Left ventricle myocardium superior (tissue), 1 donor: ENCODE measurements at places on chromosomes 11 and 22. TPM values are rescaled to one million over a fixed set of nuclear protein-coding genes. Genes with fewer than 3 reads are reported as not detected.

- no peak for DNase-seq
These were observed 313.7 kb downstream of the SWAP70 start for GRCh38 chr11:9977554-9977953.

DNA sequence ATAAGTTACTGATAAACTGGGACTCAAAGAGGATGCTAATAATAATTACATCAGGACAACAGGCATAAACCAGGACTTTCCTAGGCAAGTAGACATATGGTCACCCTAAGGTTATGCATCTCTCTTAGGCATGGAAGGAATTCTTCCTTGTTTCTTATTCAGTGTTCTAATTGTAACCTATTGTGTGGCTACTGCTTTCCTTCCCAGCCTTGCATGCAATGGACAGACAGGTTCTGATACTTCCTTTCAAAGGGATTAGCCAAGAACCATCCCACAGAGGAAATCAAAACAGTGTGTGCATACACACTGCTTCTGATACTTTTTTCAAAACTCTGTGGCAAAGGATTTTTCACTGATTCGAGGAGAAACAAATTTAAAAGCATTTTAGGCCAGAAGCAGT is 48.3 kb downstream of the RRAS2 start:
- DNase-seq: no peak

GRCh38 chr11:65383778-65384177 is 1.3 kb upstream of the SLC25A45 start:
- DNase-seq: no peak

Gene MYRF
- total RNA-seq: 2.1 TPM

- no peak for DNase-seq
These were observed 3.1 kb upstream of the CATSPERZ start for GRCh38 chr11:64296830-64297698.

Gene GAS2
- total RNA-seq: 13.0 TPM

- no peak for DNase-seq
These were observed 374 bp downstream of the NLRP10 start for GRCh38 chr11:7964873-7965272.

DNA sequence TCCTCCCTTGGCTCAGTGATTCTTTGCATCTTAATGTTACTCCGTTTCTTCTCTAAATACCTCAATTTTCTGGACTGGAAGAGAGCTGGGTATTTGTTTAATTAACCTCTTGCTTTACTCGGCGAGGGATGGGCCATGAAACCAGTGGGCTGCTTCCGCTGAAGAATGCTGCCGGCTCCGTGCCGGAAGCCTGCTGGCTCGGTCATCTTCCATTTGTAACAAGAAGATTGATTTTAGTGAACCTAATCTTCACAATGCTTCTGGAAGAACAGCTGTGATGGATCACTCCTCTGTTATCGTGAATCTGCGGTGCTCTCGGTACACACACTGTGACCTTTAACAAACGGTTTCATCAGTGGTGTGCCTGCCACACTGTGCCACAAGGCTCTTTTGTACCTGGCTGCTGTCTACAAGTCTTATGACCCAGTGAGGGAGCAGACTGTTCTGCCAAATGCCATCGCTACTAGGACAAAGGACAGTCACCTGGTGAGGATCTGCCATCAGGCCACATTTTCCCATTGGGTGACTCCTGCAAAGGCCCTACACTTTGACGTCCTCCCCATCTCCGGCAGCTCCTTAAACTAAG is 25.3 kb upstream of the PARVB start:
- peak; percentile 59 for DNase-seq

Gene RIC3
- 14.1 TPM for total RNA-seq

- DNase-seq: no peak
These were observed 1530.4 kb downstream of the BRD1 start for GRCh38 chr22:48297296-48297695.

GRCh38 chr11:6455070-6455469 is 14.3 kb upstream of the HPX start:
- no peak for DNase-seq

DNA sequence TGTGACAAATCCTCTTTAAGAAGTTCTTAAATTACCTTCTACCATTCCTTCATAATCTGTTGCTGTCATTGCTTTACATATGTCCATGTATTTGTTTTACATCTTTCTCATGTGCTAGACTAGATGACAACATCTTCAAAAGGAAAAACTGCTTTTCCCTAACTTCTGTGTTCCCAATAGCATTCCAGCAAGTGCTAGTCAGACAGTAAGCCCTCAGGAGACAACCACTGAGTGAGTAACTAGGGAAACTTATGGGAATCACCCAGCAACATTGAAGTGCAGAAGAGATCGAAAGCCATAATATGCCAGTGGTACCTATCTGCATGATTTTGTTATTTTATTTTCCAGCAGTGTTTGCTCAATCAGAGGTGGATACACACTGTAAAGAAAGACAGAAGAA is 889.7 kb upstream of the API5 start:
- DNase-seq: no peak

- DNase-seq: no peak
These were observed 552.4 kb upstream of the ANO5 start for GRCh38 chr11:21640491-21640890.

DNA sequence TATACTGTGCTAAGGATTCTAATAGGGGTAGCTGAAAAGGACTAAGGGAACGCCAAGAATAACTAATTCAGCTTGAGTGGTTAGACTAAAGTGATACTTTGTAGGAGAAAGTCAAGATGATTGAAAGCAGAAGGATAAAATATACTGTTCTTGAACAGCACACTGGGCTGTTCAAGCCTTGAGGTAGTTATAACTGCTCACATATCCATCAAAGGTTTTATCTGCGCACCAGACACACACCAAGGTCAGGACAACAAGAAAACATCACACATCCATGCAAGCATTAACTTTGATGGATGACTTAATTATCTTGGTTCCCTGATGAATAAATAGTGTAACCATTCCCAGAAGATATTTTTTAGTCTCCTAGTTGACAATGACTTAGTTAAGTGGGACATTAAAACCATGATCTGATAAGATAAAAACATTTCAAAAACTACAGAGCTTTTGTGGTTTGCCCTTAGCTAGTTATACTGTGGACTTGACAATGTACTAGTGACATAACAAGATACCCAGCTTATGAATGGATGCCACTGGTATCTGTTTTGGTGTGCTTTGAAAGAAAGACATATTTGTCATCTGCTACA is 728.9 kb downstream of the JRKL start:
- DNase-seq: no peak

Gene STARD10
- total RNA-seq: 102 TPM

- DNase-seq: no peak
These were observed 8.3 kb downstream of the EHBP1L1 start for GRCh38 chr11:65584106-65584505.

- peak; percentile 50 for DNase-seq
These were observed 6.9 kb downstream of the C11orf68 start for GRCh38 chr11:65911682-65912568.

Gene NRIP3
- 1.2 TPM for total RNA-seq

Gene CAVIN3
- 31.1 TPM for total RNA-seq

DNA sequence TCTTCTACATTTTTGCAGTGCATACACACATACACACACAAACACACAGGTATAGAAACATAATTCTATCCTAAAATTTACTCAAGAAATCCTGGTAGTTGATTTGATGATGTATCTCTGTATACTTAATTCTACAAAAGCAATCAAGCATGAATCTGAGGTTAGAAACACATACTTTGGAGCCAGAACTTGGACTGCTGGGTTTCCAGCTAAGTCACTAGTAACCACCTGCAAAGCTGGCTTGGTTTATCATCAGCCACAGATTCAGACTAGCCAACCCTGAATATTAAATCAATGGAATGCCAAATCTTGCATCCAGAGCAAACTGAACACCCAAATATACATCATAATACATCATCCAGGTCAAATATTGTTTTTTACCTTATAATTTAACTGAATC is 24.8 kb upstream of the POU2AF2 start:
- DNase-seq: no peak

- no peak for DNase-seq
These were observed 31.8 kb upstream of the IGSF22 start for GRCh38 chr11:18757811-18758210.

Gene TESMIN
- total RNA-seq: 0.32 TPM

DNA sequence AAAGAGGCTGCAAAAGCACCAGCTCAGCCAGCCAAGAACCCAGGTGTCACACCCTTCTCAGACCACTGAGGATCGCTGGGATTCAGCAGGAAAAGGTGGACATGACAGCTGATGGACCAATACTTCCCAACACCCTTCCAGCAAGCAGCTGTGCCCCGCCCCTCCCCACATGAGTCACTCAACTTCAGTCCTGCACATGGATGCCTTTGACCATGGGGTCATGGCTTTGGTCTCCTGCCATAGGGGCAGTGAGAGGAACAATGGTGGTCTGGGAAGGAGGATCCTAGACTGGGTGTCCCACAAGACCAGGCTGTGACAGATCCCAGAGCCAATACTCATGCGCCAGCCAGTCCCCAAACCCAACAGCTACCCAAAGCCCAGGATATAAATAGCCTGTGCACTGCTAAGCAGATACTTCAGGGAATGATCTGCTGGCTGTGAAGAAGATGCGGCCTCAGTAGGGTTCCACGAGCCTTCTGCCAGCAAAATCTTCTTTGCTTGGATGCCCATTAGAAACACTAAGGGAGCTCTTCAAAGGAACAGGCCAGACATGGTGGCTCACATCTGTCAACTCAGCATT is 5.5 kb upstream of the RGL4 start:
- DNase-seq: no peak

DNA sequence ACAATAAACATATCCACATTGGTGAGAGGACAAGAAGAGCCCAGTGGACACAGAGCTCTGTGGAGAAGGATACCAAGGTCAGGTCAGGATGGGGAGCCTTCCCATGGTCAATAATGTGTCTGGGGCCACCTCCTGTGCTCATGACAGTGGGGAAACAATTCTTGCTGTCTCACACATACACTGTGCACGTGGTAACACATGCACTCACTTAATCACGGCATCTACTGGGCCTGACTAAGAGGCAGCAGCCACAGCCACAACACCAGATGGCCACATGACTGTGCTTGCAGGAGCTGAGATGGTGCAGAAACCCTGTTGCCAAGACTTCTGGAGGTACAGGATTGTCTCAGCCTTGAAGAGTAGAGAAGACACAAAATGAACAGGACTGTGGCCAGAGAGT is 28.6 kb downstream of the C22orf42 start:
- DNase-seq: no peak

- no peak for DNase-seq
These were observed 12.6 kb downstream of the C22orf23 start for GRCh38 chr22:37940698-37941376.

DNA sequence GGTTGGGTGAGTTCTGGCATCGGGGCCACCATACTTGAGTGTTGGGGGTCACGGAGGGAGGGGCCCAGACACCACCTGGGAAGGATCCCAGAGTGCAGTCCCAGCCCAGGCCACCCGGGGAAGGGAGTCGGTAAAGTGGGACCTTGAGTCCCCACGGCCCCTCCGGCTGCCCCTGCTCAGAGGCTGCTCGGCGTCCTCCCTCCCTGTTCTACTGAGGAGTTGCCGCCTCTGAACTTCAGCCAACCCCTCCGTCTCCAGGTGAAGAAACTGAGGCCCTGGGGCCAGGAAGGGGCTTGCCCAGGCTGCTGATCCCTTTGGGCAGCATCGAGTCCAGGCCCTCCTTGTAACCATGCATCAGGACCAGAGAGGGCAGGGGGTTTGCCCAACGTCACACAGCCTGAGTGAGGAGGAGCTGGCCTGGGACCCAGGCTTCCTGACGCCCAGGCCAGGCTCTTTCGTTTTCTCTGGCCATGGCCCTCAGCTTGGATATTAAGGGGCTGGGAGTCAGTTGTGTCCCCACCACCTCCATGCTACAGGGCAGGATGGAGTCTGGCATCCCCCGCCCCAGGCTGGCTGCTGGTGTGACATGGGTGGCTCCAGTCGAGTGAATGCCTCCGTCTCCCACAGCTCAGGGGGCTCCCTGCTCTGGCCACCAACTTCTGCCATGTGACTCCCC is 1.3 kb downstream of the PARVG start:
- no peak for DNase-seq

GRCh38 chr11:126331286-126331685 is 24.2 kb upstream of the ST3GAL4 start:
- no peak for DNase-seq

GRCh38 chr11:76185931-76186401 is 20.3 kb downstream of the WNT11 start:
- peak; percentile 66 for DNase-seq

- no peak for DNase-seq
These were observed 198.8 kb downstream of the BARX2 start for GRCh38 chr11:129574431-129574830.

Gene LYVE1
- 53.8 TPM for total RNA-seq

DNA sequence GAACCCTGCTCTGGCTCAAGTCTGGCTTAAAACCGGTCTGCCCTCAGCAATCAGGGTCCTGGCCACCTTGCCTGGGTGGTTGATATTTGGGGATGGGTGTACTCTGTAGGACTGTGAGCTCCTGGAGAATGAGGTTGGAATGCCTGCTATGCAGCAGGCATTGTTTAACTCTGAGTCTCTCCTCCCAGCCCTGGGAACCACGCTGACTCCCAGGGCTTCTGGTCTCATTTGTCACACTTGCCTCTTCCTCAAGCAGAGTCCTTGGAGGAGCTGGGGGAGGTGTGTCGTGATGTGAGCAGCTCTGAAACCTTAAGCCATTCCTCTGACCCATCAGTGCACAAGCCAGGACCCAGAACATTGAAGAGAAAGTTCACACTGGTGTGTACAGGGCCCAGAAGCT is 340.1 kb downstream of the MN1 start:
- no peak for DNase-seq

DNA sequence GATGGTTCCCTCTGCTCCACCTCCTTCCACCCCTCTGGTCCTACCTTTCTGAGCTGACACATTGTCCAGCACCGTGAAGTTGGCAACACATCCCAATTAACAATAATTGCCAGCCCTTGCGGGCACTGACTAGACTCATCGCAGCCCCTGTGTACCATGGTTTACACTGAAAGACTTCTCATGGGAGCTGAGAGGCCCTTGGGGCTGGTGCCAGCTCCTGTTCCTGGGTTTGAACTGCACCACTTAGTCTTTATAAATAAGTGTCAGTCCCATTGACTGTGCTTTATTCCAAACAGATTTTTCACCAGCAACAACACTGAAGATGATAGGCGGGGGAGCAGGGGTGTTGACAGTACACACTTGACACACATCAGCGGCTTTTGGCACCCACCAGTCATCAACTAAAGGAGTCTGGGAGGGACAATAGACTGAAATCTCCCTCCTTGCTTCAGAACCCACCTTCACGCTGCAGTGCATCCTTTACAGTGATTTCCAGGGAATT is 447.3 kb downstream of the NTM start:
- no peak for DNase-seq

Gene CD3G
- 0.27 TPM for total RNA-seq

Gene SLC22A6
- total RNA-seq: not detected

GRCh38 chr22:32882774-32883530 is 81.4 kb downstream of the TIMP3 start:
- no peak for DNase-seq

Gene PATE2
- total RNA-seq: not detected

DNA sequence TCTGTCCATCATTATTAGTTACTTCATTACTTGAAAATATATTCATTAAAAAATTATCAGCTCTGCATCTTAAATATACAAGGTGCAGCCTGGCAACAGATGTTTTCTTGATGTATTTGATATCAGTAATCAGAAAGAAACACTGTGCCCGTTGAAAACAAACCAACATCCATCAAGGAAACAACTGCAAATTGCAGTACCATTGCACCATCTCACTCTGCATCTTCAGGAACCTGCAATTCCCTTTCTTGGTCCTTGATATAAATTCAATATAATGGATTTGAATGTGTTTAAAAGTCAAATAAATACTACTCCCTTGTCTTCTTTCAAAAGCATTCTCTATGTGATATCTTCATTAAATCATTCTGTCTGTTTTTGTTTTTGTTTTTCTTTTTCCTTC is 1131.2 kb downstream of the FAM181B start:
- DNase-seq: no peak
